ENCODE measurements at places on chromosomes 12 and 14.

DNA sequence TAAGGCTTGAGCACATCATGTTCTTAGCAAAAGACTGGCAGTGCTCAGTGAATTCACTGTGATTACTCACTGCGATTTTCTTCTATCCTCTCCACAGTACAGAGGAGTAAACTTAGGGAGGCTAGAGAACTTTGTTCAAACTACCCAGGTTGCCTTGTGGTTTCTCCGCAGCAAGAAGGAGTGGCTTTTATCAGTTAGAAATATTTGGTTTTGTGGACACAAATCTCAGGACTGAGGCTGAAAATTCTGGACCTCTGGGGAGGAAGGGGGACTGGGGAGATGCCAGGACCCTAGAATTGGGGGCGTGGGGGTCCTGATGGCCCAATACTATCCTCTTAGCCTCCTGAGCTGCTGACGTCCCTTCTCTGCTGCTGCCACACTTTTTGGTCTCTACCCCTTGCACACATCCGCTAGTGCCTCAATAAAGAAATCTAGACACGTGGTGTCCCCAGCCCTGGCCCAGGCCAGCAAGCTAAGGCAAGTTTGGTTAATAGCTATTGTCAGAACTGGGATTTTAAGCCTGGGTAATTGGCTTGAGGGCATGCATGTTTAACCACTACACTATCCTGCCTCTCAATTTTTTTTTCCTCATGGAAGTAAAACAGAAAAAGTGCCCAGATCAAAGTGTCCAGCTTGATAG lies 842 bp downstream of the OAS2 start:
- peak; percentile 20 for DNase-seq

DNA sequence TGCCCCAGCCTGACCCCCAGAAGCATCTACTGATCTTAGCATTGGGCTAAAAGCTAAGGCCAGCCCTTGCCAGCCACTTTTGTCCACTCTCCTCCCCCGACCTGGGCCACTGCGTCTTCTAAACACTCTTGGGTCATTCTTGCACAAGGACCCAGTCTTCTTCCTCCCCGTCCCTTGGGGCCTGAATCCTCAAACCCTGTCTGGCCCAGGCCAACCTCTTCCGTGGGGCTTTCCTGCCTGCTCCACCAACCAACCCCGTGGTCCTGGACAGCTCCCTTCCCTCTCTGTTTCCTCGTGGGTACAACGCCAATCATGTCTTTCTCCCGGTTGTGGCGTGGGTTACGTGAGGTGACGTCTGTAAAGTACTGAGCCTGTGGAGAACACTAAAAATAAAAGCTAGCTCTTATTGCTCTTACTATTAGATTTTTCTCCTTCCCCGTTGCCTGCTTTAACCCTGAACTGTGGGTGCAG lies 21.5 kb downstream of the FAM222A start:
- DNase-seq: no peak

DNA sequence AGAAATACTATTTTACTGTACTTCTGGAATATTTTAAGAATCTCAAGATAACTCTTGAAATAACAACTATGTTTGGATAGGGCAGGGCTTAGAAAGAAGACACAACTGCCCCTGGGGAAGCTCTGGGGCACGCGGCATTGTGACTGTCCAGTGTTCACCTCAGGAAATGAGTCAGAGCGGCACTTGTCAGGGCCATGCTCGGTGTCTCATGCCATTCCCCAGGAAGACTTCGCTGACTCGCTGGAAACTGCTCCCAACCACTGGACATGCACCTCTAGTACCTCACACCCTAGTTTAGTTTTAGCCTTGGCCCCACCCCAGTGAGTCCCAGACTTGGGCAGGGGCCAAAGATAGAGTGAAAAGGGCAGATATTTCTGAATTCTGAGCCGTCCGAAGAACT lies 192.0 kb downstream of the TTC7B start:
- DNase-seq: no peak

- peak; percentile 41 for DNase-seq
Observed at GRCh38 chr12:39441963-39442830, 723 bp downstream of the KIF21A start.

DNA sequence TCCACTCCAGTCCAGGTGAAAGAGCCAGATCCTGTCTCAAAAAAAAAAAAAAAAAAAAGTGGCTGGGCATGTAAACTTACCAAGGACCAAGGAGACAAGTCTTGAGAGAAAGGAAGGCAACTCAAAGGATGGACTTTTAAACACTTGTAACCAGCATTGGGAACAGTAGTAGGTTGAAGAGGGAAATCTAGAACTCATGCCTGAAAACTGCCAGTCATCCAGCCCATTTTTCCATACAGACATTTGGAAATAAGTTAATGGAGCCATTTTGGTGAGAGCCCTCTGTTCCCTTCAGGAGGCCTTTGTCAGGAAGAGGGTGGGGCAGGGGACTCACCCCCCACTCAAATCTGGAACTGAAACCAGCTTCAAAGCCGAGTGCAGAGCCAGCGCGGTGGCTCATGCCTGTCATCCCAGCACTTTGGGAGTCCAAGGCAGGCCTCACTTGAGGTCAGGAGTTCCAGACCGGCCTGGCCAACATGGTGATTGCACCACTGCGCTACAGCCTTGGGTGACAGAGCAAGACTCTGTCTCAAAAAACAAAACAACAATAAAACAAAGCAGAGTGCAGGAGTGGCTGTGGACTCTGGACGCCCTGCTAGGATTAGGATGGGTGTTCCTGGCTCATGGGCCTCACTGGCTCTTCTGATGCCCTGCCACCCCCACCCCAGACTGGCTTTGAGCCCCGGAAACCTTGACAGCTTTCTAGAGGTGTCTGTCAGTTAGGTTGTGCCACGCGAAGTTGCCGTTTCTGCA lies 1.6 kb upstream of the MLXIP start:
- no peak for DNase-seq

- no peak for DNase-seq
Observed at GRCh38 chr12:109597414-109597794, 23.8 kb downstream of the MVK start.

All from stimulated activated CD4-positive, alpha-beta T cell treated with anti-CD3 and anti-CD28 coated beads, Interleukin-4, amount 100 ng/mL, for 48 hours (primary cell).